Sciatic nerve (tissue), 2 donors: ENCODE measurements at places on chromosomes 2 and 18. TPM values are rescaled to one million over a fixed set of nuclear protein-coding genes. Genes with fewer than 3 reads are reported as not detected.

Gene RAX
- total RNA-seq, result not detected

Gene OR6B2
- 5.1 TPM for total RNA-seq

Gene FAM161A
- 5.9 TPM for total RNA-seq

Gene CNGA3
- total RNA-seq, result not detected

- DNase-seq, result no peak
These were observed 216.8 kb downstream of the CAMKMT start for GRCh38 chr2:44578471-44579093.

- no peak for DNase-seq
These were observed 56.1 kb downstream of the RPL37A start for GRCh38 chr2:216554755-216555154.

DNA sequence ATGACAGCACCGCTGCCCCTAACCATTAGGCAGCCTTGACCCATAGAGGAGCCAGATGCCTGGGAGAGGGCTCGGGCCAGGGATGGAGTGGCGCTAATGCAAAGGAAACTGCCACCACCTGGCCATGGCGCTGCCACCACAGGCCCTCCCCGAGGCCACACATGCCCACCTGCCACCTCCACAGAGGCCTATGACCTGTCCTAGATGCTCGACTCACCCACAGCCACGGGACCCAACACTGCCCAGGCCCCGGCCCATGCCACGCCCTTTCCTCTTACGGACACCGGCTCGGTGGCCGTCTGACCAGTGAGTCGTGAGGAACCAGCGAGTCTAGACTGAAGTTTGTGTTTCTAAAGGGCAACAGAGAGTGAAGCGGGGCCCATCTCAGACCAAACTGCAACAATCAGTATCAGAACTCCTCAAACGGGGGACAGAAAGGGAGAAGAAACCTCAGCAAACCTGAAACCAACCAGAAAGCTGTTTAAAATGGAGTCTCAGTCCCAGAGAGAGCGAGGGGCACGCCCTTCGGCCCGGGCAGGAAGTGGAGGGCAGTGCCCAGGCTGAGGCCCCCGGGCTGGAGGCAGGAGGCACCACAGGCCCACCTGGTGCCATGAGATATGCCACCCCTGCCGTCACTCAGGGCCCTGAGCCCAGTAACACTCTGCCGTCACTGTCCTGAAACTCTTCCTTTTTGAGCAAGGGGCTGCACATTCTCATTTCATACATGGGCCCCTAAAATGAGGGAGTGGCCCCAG lies 711 bp downstream of the GPR17 start:
- DNase-seq, result no peak
